ENCODE measurements at places on chromosomes 12 and 14. TPM values are rescaled to one million over a fixed set of nuclear protein-coding genes. Genes with fewer than 3 reads are reported as not detected.

The INHBE gene
- not detected for total RNA-seq

DNA sequence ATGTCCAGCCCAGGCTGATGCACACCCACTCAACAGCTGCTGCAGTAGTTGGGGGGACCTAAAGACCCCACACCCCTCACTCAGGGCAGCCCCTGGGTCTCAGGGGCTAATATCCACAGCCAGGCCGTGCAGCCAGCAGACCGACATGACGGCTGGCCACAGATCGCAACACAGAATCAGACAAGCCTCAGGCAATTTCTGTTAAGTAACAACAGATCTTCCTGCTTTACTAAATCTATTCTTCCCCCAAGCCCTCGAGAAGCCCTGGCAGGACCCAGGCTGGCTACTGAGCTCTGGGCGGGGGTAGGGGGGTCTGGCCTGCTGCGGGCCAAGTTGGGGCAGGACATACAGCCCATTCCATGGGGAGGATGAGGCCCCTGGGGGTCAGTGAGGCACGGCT, 28.0 kb upstream of the NUDT14 start:
- H3K27me3 ChIP-seq = no peaks in the 10 kb centered on the region
- DNase-seq = no peak
- no peaks in the 10 kb centered on the region for H3K36me3 ChIP-seq
- H3K4me1 ChIP-seq = no peaks in the 10 kb centered on the region

DNA sequence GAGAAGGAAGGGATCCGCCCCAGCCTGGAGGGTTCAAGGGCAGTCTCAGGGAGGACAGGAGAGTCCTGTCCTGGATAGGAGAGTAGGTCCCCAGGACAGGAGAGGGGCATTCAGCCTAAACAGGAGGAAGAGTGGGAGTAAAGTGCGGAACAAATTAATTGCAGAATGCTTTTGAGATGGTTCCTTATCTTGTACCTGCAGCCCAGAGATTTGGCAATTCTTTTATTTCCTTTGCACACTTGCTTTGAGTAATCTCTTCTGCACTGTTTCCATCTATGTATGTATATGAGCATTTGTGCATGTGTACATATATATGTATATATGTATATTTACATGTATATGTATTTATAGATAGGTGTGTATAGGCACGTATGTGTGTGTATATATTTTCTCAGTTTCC, 22.7 kb downstream of the PLEK2 start:
- DNase-seq = no peak
- no peak overlapping the region for H3K27ac ChIP-seq
- H3K27me3 ChIP-seq = no peaks in the 10 kb centered on the region
- H3K36me3 ChIP-seq = peaks cover 6% of the 10 kb centered on the region

GRCh38 chr12:62720661-62721330, 214.2 kb downstream of the PPM1H start:
- no peak overlapping the region for H3K27ac ChIP-seq
- H3K4me3 ChIP-seq = no peak overlapping the region
- H3K4me1 ChIP-seq = no peaks in the 10 kb centered on the region
- no peaks in the 10 kb centered on the region for H3K36me3 ChIP-seq
- H3K27me3 ChIP-seq = no peaks in the 10 kb centered on the region

DNA sequence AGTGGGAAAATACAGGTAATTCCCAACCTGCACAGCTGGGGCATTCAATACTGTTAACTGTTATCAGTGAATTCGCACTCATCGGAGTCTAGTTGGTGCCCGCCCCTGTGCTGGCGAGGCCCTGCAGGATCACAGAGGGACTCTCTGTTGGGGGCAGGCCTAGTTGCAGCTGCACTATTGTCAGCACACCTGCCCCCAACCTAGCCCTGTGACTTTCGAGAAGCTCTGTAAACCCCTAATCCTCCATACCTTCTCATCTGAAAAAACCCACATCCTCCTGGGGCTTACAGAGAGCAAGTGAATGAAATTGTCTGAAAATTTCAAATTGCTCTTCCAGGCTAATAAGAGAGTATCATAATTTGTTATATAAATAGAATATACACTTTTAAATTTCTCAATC, 132.2 kb upstream of the NUDT4 start:
- no peak for DNase-seq
- H3K27me3 ChIP-seq = no peaks in the 10 kb centered on the region
- H3K4me1 ChIP-seq = peaks cover 13% of the 10 kb centered on the region
- no peak overlapping the region for H3K27ac ChIP-seq
